ENCODE measurements at places on chromosomes 6 and 20.

DNA sequence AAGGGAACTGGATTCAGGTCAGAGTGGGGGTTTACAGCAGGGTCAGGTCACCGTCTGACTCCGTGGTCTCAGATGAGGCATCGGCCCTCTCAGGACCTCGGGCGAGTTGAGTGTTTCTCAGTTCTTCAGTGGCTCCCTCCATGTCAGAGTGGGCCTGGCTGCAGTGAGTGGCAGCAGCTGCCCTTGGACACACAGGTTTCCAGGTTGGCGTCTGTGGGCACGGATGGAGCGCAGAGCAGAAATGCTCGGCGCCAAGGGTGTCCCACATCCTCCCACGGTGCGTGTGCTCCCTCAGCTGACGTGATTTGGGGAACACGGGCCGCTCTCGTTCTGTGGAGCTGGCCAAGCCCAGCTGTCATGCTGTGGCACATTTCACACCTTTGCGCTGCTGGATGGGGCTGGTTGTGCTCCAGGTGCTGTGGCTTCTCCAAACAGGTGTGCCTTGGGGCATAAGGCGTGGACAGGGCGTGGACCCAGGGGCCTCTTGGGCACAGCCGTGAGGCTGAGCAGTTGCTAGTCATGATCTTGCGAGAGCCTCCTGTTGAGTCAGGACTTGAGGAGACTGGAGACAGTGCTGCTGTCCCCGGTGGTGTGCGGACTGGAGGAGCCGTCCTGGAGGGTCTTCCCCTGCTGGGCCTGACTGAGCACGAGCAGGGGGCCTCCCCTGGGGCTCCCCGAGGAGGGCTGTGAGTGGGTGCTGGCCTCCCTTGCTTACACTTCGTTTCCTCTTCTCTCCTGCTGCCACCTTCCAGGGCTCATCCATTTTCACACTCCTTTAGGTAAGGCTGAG lies 9.5 kb upstream of the DNAJC5 start:
- DNase-seq = no peak

GRCh38 chr6:32941214-32941768 lies 463 bp upstream of the HLA-DMB start:
- DNase-seq = no peak

DNA sequence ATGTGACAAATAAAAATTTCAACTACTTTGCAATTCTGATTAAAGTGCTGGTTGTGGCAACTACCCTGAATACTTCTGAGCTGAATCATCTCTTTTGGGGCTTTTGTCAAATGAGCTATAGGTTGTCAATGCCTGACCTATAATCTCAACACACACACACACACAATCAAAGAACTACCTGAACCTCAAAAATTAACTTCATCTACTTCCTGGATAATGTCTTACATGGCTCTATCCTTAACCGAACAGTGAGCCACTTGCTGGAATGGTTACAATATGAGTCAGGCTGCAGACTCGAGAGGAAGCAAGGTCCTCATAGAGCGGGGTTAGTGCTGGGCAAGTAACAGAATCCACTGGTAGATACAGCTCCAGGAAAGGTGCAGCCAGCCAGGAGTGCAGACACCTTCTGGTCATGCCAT lies 70.6 kb upstream of the DST start:
- DNase-seq = no peak

DNA sequence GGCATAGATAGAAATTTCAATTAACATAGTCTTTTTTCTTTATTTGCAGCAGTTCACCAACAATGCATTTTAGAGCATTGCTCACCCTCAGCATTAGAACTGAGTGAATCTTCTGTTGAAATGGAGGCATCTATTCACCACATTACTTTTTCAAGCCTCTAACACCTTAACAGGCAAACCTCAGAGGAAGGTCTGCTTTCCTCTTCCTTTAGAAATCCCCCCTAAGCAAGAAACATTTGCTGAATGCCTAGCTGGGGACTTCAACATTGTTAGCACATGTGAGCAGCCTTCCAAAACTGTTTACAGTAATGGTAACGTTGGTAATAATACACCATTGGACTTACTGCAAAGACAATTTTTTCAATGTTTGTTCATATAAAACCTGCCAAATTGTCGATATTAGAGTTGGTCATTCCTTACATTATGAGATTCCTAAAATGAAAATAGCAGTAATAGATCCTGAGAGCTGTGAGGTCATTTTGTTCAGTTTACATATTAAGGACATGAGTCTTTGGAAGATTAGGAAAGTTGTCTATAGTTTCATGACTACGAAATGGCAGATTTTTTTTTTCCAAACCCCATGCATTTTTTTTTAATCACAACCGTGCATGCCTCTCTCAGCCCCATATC lies 20.6 kb upstream of the AKIRIN2 start:
- DNase-seq = no peak

DNA sequence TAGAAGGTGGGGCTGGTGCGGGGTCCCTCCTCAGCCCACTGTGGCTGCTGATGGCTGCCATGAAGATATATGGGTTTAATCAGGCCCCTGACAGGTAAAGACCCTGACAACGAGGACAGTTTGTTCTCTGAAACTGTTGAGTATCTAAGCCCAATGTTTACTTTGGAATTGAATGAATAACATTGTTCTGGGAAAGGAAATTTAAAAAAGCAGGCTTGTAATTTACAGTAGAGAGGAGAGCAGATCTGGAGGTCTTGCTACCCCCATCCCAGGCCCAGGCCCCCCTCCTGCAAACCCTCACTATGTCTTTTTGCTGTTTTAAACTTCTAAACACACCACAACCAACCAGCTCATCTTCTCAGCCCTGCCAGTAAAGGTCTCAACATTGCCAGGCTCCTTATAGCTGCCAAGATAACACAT lies 171.3 kb downstream of the CDC5L start:
- DNase-seq = no peak

DNA sequence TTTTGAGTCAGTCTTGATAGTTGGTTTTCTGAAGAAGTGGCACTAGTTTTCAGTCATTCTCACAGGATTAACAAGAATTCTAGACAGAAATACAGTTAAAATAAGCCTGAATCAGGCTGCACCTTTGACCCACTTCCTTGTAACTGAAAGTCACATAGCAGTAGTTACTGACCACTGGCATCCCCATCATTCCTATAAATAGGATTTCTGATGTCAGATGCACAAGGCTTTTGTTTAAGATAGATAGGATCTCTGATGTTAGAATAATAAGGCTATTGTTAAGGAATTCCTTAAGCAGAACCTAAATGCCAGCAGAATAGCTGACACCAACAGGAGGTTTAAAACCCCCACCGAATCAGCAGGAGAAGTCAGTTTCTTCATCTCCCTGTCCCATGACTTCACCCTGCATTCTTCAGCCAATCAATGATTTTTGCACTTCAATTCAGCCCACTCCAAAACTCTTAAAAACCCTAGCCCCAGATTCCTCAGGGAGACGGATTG lies 30.6 kb upstream of the ZBTB24 start:
- DNase-seq = no peak

DNA sequence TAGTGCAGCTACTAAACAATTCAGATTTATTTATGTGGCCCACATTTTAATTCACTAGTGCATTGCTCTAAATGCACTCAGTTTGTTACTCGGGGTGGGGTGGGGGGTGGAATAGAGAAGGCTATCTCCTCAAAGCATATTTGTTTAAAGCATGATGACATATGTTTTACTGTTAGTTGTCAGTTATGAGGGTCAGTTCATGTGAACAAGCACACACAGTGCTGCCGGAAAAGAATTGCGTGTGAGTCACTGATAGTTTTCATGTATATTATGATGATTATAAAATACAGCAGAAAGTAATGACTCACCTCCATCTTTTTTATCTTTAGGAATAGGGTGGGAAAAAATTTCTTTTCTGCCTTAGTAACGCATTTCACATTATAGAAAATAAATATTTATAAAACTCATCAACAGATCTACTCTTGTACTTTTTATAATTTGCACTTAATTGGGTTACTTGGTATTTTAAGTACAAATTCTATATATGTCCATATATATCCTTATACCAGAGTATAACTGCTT lies 42.2 kb upstream of the STXBP5 start:
- no peak for DNase-seq

DNA sequence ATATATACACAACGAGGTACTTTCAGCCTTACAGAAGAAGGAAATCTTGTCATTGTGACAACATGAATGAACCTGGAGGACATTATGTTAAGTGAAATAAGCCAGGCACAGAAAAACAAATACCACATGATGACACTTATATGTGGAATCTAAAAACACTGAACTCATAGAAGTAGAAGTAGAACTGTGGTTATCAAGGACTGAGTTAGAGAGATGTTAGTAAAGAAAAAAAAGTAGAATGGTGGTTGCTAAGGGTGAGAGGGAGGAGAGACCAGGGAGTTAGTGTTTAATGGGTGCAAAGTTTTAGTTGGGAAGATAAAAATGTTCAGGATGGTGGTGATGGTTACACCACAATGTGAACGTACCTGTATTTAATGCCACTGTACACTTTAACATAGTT lies 4.8 kb upstream of the STX11 start:
- DNase-seq = no peak

DNA sequence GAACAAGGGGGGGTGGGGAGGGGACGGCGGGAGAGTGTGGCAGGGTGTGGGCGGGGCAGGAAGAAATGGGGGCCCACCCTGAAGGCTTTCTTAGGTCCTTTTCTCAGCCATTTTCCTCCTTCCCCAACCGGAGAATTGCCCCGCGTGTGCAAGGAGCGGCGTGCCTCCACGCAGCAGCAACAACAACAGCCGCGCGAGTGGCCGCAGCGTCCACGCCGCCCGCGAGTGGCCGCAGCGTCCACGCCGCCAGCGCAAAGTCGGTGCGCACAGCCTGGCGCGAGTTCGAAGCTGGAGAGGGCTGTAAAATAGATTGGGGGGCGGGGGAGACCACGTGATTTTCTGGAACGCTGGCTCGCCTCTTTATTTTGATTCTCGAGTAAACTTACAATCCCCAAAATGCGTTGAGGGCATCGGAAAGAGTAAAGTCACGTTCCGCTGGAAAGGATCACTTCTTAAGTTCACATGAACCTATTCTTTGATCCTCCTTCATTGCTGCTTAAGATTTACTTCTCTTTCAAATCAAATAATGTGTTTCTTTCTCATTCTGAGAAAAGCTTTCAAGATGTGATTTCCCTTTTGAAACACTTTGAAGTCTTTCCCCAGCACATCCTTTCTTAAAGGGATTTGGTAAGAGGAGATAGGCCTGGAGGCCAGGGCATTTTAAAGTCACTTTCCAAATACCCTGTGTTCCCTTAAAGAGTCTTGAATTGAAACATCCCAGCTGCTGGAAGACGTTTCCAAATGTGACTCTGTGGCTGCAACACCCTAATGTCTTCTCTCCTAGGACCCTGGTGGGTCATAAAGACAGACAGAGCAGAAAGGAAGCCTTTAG lies 66.7 kb upstream of the ZNF217 start:
- DNase-seq = no peak

DNA sequence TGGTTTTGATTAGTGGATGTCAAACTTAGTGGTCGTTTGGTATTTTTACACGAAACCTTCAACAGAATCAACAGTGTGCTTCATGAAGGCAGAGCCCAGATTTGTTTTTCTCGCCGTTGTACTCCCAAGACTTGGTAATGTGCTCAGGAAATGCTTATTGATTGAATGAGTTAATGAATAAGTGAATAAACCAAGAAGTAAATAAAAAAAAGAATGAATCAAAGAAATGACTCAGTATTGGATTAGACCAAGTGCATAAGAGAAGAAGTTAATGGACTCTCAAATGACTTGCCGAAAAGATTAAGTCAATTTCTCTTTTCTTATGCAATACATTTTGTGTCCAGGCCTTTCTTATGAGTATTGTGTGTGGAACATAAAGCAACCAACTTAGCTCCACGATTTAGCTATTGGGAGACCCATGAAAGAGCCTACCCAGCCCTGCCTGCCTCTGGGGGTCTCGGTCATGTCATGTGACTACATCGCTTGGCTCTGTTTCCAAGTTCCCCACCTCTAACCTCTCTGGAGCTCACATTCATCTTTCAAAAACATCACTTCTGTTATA lies 10.6 kb upstream of the FUCA2 start:
- no peak for DNase-seq

- DNase-seq = no peak
Measured at GRCh38 chr20:45487231-45487635, 17.7 kb downstream of the WFDC2 start.

GRCh38 chr6:151436802-151437201 lies 15.1 kb downstream of the RMND1 start:
- DNase-seq = no peak

DNA sequence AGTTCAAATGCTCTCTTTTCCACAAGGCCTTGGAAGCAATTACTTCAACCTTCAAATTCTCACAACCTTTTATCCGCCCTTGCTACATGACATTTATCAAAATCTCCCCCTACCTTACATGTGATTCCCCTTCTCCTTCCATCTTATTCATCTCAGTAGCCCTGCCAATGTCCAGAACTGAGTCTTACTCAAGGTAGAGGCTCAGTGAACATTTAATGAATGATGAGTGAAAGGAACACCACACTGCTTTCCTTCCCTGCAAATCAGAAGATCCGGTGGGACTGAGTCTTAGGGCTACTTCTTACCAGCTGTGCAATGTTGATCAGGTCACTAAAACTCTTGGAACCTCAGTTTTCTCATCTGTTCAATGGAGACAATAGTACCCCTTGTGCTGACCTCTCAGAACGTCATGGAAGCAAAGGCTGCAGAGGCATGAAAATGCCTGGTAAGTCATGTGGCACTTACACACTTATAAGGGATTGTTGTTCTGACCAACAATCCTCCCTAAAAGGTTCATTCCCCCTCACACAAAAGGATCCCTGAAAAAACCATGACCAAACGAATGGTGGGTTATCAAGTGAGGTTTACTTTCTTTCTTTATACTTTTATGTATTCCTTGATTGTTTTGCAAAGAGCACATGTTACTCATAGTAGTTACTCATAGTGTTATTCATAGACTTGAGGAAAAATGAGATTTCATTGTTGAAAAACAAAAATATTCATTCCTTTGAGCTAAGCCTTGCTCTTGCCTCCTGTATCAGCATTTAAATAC lies 6.5 kb downstream of the MDGA1 start:
- no peak for DNase-seq

DNA sequence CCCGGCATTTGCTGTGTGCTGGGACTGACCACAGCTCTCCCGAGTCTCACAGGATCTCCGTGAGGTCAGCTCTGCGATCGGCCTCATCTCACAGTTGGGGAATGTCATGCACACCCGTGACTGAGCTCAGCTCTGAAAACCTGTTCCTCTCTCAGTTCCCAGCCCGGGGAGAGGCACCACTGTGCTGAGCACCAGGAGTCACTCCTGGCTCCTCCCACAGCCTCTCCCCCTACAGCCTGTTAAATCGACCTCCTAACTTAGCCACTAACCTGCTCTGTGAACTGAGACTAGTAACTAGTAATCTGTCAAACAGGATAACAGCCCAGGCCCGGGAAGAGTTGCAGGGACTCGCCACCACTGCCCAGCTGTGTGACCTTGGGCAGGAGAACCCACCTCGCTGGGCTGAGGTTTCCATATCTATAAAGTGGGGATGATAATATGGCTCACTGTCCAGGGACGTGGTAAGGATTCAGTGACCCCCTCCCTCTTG lies 20.1 kb upstream of the NOL4L start:
- DNase-seq = no peak

DNA sequence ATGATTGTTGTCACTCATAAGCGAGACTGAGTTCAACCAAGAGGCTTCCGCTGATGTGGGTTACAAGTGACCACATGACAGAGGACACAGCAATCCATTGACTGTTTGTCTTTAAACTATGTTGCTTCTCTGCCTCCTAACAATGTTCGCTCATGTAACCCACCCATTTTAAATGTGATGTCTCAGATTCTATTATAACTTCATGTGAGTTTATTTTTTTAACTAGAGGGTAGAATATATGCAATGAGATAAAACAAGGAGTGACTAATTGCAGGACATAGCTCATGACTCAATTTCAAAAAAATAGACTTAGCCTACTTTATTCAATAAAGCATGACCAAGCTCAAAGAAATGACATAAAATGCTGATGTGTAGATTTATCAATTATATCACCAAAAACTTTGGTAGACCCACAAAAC lies 119.2 kb upstream of the SASH1 start:
- DNase-seq = no peak

- no peak for DNase-seq
Measured at GRCh38 chr20:35833241-35833640, 61.4 kb downstream of the PHF20 start.
